ENCODE measurements at places on chromosomes 11 and 22. TPM values are rescaled to one million over a fixed set of nuclear protein-coding genes. Genes with fewer than 3 reads are reported as not detected.

GRCh38 chr11:48161951-48162884 lies 54.4 kb upstream of the OR4B1 start:
- DNase-seq, result no peak

GRCh38 chr11:47208628-47209027 lies 6.1 kb upstream of the DDB2 start:
- no peak for DNase-seq

GRCh38 chr22:19834599-19834998 lies 20.1 kb downstream of the GNB1L start:
- no peak for DNase-seq

DNA sequence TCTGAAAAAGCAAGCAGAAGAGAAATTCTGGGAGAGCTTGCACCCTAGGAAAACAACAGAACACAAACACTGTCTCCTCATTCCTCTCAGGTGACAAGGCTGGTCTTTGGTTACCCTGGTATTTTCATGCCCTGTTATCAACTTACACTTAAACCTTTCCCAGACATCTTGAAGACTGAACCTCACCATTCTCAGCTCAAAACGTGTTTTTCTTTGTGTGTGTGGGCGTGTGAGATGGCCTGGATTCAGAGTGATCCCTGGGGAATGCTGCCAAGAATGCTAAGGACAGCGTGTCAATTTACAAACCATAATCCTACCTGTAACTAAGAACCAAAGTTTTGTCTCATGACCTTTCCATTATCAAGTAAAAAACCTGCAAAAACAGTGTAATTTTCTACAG lies 33.3 kb downstream of the ELF5 start:
- no peak for DNase-seq

DNA sequence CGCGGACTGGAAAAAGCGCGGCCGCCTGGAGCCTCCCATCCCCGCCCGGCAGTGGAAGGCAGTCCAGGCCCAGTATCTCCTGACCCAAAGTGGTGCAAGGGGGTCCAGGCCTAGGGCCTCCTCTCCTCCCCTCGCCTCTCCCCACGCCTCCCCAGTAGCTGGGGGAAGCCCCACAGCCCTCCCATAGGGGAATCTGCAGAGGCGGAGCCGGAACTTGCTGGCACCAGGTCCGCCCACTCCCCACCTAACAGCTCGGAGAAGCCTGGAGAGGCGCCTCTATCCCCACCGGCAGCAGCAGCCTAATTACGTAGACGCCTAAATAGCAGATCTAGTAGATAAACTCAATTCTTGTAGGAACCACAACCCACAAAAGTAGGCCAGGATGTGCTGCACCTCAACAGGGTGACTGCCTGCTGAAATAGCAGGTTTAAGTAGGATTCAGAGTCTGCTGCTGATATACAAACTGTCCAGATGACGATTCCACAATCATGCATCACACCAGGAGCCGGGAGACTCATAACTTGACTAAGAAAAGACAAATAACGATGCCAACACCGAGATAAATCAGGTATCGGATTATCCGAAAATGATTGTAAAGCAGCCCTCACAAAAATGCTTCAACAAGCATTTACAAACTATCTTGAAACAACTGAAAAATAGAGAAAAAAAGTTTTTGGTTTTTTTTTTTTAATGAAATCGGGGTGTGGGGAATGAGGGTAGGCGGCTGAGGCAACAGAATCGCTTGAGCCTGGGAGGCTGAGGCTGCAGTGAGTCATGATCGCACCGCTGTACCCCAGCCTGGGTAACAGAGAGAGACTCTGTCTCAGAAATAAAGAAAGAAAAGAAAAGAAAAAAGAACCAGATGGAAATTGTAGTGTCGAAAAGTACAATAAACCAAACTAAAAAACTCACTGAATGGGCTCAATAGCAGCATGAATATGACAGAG lies 11.4 kb upstream of the BRD1 start:
- DNase-seq, result no peak

GRCh38 chr11:34476849-34477248 lies 36.7 kb downstream of the ELF5 start:
- DNase-seq, result no peak

- DNase-seq, result no peak
These were observed 35.5 kb upstream of the MOB2 start for GRCh38 chr11:1522081-1522424.

DNA sequence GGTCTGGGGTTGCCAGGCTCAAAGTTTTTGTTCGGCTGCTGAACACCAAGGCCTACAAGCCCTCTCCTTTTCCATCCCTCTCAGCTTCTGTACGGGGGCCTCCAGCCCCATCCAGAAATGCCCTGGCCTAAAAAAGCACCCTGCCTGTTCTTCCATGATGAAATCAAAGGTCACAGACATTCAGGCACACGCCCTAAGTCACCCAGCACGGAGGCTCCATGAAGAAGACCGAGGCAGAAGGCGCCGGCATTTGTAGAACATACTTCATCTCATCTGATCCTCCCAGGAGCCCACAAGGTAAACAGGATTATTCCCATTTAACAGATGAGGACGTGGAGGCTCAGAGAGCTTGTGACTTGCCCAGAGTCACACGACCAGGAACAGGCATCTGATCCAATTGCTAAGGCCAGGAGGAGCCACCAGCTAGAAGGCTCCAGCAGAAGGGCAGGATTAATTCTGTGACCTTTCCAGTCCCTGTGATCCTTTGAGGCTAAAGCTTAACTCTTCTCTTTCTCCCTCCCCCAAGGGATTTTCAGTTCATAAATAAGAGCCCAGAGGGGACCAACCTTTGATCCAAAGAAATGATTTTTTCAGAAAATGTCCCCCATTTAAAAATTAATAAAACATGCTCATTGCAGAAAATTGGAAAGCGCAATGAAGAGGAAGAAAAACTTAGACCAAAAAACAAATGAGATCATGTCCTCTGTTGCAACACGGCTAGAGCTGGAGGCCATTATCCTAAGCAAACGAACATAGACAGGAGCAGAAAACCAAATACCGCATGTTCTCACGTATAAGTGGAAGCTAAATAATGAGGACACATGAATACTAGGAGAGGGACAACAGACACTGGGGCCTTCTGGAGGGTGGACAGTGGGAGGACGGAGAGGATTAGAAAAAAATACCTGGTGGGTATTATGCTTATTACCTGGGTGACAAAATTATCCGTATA lies 38.7 kb downstream of the CYTH4 start:
- no peak for DNase-seq

DNA sequence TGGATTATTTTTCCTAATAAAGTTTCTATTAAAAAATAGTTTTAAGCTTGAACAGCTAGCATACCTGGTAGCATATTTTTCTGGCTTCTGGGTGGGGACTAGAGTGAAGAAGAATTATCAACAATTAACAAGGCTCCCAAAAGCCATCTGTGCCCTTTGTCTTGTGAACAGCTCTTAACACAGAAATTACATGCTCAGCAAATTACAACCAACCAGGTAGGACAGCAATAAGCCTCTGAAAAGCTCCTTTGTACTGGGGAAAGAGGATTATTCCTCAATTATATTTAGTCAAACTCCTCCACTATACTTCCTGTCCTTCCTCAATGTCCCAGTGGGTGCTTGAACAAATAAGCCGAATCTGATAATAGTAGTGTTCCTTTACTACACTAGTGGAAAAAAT lies 162.8 kb downstream of the RAB38 start:
- DNase-seq, result no peak

GRCh38 chr11:93559681-93560080 lies 16.5 kb upstream of the SMCO4 start:
- no peak for DNase-seq

DNA sequence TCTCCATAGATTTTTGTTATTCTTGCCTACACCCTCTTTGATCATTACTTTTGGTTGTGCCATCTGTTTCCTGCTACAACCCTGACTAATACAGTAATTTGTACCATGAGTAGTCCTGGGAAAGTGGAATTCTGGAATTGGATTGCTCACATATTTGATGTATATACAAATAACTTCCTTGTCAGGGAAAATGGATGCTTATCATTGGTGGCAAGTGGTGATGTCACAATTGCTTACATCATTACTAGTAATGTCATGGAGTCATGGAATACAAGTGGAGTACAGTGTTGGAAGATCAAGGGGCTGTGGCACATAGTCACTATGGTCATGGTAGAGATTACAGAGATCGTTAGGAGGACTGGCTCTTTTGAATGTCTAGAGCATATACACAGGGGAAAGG lies 24.4 kb downstream of the AASDHPPT start:
- DNase-seq, result peak; percentile 33

- no peak for DNase-seq
These were observed 90.1 kb upstream of the B3GAT1 start for GRCh38 chr11:134502153-134502550.

DNA sequence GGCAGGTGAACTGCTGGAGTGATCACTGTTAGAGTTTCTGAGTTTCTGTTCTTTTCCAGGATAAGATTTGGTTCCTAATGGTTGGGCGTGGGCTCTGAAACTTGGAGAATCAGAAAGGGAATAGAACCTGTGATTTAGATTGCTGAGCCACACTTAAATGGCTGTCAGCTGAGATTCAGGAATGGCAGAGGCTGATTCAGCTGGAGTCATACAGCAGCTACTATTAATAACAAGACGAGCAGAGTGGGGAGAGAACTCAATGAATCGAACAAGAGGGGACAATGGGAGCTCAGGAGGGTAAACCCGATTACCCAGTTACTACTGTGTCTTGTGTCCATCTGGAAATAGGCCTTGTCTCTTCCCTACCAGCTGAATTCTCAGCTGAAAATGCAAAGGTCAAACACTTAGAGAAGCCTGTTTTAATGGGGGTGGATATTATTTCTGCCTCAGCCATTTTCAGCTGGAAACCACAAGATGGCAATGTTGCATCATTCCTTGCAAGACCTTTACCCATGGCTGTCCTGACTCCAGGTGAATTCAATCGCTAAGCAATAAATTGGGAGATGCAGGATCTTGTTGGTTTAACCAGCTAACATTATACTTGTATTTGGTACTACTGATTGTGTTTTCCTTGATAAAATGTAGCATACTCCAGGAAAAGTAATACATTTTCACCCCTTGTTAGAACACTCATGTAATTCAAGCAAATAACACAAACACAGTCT lies 104.5 kb upstream of the RAG2 start:
- DNase-seq, result peak; percentile 65

DNA sequence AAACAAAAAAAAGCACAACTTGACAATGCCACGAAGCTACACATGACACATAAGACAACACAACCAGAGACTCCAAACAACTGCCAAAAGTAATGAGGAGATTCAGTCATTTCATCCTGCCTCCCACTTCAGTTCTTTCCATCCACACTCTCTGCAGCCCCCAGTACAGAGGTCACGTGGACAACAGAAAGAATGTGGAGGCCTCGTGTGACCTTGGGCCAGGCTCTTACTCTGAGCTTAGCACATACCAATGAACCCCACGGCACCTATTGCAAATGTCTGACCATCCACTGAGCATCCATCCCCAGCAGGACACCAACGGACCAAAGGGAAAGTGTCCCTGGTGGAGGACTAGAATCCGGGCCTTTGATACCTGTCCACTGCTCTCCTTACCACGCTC lies 12.5 kb downstream of the CBX7 start:
- DNase-seq, result no peak

- no peak for DNase-seq
These were observed 65.8 kb upstream of the MYOD1 start for GRCh38 chr11:17653611-17654010.

DNA sequence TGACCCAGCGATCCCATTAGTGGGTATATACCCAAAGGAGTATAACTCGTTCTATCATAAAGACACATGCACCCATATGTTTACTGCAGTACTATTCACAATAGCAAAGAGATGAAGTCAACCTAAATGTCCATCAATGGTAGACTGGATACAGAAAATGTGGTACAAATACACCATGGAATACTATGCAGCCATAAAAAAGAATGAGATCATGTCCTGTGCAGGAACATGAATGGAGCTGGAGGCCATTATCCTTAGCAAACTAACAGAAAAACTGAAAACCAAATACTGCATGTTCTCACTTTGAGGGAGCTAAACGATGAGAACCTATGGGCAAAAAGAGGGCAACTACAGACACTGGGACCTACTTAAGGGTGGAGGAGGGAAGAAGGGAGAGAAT lies 146.8 kb downstream of the SBF2 start:
- no peak for DNase-seq

DNA sequence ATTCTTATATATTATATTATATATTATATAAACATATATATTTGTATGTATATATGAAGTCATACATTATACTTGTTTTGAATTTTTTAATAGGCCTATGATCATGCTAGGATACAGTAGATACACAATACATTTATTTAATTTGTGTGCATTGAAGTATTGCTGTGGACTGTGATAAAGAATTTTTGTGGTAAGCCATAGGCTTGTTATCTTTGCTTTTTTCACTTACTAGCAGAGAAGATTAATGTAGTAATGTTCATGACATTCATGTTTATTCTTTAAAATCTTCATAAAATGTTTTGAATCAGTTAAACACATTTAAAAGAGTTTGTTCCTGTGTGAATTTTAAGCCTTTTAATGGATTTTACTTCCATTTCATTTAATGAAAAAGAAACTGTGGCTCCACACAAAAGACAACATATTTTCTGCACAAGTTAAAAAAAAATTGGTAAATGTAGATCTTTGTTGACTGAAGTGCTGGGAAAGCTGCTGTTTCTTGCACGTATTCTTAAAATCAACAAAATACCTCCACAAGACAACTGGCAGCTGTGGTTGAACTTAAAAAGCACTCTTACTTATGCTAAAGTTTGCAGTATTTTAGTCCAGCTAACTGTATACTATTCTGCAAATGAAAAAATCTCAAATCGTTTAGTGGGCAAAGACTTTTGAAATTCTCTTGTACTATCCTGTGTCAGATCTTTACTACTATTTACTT lies 156.2 kb downstream of the TMEM135 start:
- no peak for DNase-seq

DNA sequence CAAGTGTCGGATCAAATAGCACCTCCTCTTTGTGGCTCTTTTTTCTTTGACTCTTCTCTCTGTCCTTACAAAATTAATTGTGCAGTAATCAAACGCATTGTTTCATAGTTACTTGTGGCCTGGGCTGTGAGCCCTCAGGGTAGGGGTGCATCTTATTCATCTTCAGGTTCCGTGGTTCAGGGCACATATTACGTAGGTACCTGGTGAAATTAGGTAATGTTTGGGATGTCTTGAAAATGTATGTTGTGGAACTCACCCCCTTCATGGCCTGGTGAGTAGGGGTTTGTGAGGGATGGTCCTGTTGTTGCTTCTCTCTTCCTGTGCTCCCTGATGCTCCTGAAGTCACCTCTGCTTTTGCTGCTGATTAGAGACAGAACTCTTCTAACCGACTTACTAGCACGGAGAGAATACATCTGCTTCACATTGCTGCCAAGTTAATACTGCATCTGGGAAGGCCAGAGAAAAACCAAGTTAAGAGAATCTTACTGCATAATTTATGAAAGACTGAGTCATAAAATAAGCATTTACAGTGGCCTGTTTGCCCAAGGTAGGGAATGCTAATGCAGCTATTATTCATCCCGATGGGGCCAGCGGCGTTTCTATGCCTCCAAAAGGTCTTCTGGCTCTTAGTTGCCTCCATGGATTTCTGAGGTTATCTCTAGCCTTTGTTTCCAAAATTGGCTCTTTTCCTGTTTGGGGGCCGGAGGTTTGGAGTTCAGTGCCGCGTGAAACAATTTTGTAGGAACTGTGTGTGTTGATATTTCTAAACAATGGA lies 66.9 kb downstream of the TBC1D22A start:
- DNase-seq, result peak; percentile 64

Gene OR51L1
- not detected for total RNA-seq

Gene PARVA
- total RNA-seq, result 25.5 TPM

Gene CREB3L1
- under 0.01 TPM for total RNA-seq

Gene ARHGEF17
- 59.0 TPM for total RNA-seq

Gene DDX25
- not detected for total RNA-seq

Gene CKAP5
- total RNA-seq, result 61.4 TPM

Gene IL18
- total RNA-seq, result not detected

Gene CRELD2
- 47.5 TPM for total RNA-seq

Gene NLRP14
- total RNA-seq, result under 0.01 TPM

Gene SMTNL1
- total RNA-seq, result not detected
